ENCODE measurements at places on chromosomes 4 and X. TPM values are rescaled to one million over a fixed set of nuclear protein-coding genes. Genes with fewer than 3 reads are reported as not detected.

DEFB131A gene
- not detected for total RNA-seq

GSPT2 gene
- total RNA-seq, result 3.0 TPM

TRIM75 gene
- not detected for total RNA-seq

PDE5A gene
- 5.7 TPM for total RNA-seq

MID1IP1 gene
- 114 TPM for total RNA-seq

MAGEA9B gene
- not detected for total RNA-seq

ZAR1 gene
- total RNA-seq, result not detected

MAGEA10 gene
- total RNA-seq, result not detected

UCHL1 gene
- total RNA-seq, result 23.0 TPM

OPHN1 gene
- 2.5 TPM for total RNA-seq

HSFX3 gene
- total RNA-seq, result not detected

GAGE12F gene
- not detected for total RNA-seq

CXCL13 gene
- total RNA-seq, result not detected

RAB39B gene
- total RNA-seq, result 0.30 TPM

TLL1 gene
- total RNA-seq, result 9.5 TPM

PAGE2 gene
- total RNA-seq, result not detected

PCDH10 gene
- total RNA-seq, result not detected

SLC9B1 gene
- 0.08 TPM for total RNA-seq

F8 gene
- 1.2 TPM for total RNA-seq

F9 gene
- not detected for total RNA-seq
